Stimulated activated CD8-positive, alpha-beta memory T cell treated with anti-CD3 and anti-CD28 coated beads, Interleukin-4, amount 100 ng/mL, for 4 hours (primary cell): ENCODE measurements at places on chromosomes 1 and 21.

- DNase-seq: no peak
These were observed 505 bp downstream of the OLFML2B start for GRCh38 chr1:162023181-162023546.

DNA sequence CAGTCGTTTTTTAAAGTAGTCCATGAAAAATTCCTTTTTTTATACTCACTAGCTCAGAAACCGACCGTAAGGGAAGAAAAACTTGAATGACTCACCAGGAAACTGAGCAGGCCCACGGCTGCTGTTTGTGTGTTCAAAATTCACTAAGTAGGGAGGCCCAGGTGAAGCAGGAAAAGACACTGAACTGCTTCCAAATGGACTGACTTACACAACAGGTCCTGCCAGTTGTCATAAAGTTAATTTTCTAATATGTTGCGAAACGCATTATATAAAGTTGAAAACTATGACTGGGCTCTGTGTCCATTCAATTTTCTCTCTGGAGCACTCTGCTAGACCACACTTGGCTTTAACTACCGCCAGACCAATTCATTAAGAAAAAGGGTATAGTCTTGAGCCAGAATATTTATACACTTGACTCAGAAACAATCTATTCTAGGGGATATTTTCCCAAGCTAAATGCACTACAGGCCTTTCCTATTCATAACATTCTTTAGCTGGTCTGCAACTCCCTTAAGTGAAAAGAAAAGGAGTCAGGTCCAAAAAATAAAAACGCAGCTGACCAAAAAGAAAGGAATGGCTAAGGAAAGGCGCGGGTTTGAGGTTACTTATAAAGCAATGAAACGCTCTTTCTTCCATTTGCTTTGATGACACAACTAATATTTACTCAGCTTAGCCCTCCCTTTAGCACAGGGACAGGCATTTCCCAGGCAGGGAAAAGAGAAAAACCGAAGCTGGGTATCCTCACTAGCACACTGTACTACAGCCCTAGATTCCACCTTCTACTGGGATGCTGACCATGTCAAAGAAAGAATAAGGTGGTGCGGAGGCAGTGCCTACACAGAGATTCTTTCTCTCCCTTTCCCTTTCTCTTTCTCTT is 306.3 kb upstream of the ESRRG start:
- DNase-seq: no peak

GRCh38 chr1:203668401-203668800 is 41.8 kb downstream of the ATP2B4 start:
- no peak for DNase-seq

DNA sequence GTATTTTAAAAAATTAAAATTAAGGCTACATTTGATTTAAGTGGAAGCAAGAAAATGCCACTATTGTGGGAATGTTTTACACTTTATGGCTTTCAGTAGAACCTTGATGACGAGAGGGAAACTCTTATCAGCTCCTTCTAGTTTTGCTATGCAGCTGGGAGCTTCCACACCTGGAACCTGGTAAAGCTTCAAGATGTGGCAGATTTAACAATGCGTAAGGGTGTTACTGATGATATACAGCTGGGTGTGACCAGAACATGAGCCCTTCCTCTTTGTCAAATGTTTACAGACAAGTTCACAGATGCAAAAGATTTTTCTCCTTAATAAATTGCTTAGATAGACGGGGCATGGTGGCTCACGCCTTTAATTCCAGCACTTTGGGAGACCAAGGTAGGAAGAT is 20.3 kb downstream of the TTC13 start:
- no peak for DNase-seq

- DNase-seq: no peak
These were observed 206.2 kb upstream of the KAZN start for GRCh38 chr1:14392161-14392858.

- no peak for DNase-seq
These were observed 75.8 kb downstream of the FOXJ3 start for GRCh38 chr1:42259059-42259738.
